ENCODE measurements at places on chromosomes 13 and 19.

DNA sequence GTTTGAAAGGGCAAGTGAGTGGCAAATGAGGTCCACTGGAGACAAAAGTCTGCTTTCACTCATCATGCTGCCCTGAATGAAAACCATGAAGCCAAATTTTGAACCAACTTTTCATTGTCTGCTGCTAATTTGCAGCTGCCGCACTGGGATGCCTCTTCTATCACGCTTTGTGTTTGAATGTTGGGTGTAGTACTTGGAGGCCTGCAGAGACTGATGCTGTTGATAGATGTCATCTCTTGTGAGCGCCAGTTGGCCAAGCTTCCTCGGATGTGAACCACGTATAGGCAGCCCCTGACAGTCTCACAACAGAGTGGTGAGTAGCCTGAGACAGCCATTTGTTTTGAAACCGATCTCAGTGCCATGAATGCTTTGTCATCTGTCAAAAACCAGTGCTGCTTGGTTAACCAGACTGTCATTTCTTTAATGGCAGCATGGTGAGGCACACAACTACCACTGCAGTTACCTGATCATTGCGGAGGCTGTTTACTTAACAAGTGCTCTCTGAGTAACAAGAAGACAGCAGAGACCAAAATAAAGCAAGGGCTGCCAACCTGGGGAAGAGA lies 31.2 kb upstream of the SLC10A2 start:
- DNase-seq, result no peak

GRCh38 chr19:30342901-30343300 lies 29.3 kb upstream of the ZNF536 start:
- no peak for DNase-seq

DNA sequence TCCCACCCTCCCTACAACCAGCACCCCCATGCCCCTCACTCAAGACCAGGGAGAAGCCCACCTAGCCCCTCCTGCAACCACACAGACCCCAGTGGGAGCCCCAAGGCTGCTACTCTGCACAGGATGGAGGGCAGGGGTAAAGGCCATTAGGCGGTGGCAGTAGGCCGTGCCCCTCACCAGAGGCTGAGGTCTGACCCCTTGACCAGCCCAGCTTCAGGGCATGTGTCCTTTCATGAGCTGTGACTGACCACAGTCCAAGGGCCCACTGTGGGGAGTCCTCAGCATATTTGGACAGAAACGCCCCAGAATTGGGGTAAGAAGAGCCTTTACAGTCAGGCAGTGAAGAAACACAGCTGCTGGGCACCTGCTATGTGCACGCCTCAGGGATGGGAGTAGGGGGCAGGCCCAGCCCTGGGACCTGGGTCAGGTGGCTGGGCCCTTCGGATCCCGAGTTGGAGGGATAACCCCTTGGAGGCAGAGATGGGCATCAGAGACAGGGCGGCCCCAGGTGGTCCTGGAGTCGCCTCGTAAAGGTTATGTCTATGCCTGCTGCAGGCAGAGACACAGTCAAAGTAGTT lies 1.7 kb upstream of the RPS5 start:
- DNase-seq, result no peak

GRCh38 chr13:100951016-100951415 lies 276.4 kb upstream of the TMTC4 start:
- DNase-seq, result no peak

DNA sequence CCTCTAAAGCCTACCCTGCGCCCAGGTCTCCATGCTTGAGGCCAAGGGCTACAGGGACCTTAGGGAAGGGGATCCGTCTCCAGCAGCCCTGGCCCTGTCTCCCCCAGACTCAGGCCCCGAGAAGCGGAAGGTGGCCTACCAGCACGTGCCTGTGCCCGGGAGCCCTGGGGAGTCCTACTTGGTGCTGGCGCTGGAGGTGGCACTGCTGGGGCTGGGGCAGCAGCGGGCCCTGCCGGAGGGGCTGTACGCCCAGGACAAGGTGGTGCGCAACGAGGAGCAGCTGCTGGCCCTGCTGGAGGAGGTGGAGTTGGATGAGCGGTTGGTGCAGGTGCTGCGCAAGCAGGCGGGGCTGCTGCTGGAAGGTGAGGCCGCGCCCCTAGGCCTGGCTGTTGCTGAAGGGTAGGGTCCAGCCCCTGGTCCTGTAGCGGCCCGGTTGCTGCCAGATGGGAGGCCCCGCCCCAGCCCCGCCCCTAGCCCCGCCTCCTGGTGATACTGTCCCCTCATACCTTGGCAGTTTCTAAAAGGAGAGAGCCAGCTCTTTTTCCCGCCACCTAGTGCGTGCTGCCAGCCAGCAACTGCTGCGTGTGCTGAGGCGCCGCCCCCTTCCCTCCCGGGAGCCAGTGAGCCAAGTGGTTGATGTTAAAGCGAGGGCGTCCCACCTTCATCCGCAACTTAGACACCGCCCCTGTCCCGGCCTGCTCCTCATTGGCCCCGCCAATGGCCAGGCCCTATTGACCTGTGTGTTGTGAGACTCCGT lies 22.6 kb downstream of the ZSWIM4 start:
- DNase-seq, result no peak
